ENCODE measurements at places on chromosomes 11 and 22.
A peak's percentile ranks its signal among the peaks of the same experiment; 100 is the strongest.

GRCh38 chr22:20591295-20591645 lies 83.9 kb downstream of the MED15 start:
- no peak for DNase-seq

GRCh38 chr11:93613231-93613831 lies 48.2 kb upstream of the CEP295 start:
- no peak for DNase-seq

GRCh38 chr22:17774926-17775685 lies 837 bp upstream of the BID start:
- no peak for DNase-seq

DNA sequence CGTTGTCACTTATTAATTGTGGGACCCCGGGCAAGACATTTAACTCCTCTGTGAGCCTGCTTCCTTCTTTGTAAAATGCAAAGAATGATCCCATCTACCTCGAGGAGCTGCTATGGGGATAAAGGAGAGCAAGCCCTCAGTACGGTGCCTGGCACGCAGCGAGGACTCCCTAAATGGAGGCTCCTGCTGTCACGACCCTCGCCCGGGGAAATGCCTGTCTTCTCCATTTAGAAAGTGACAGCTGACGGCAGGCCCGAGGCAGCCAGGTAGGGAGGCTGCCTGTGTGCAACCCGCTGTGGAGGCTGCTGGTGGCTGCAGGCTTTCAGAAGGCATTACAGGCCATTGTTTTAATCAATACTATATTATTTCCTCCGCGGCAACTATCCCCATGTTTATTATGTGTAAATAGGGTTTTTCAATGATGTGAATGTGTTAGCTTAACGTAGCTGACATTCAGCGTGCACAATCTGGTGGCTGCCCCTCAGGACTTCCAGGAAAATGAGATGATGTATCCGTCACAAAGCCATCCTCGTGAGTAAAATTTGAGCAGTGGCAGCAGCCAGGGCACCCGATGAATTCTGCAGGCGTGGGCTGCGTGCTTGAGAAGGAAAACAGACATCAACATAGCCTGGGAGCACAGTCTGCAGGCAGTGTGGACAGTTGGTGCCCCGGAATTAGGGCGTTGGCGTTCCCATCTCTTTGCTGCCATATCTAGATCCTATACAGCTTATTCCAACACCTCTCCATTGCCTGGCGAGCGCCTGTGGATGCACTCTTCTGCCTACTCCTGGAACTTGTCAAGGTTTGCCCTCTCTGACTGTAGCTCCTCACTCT lies 228.3 kb downstream of the ST3GAL4 start:
- DNase-seq = no peak

DNA sequence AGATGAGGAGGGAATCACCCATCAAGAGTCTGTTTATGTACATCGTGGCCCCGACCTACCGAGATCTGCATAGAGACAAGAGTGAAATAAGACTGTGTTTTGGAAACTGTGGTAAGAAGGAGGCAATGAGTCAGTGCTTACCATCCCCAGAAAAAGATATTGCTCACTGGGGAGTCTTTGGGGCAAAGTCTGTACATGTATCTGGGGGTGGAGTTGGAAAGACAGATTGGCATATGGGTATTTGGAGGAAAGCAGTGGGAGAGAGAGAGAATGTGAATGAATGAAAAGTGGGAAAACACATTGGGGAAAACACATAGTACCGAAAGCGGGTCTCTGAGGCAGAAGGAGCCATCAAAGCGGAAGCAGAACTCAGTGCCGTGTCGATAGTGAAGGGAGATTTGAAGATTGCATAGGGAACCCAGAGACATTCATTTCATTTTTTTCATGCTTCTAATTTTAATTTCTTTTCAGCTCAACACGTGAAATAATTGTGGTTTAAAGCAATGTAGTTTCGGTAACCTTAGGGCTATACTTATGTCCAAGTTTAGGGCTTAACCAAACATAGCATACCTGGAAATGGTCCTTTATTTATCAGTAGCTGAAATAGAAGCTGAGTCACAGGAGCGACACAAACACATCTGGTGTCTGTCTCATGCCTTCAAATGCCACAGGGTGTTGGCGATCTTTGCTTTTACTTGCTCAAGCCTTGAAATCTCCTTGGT lies 98.6 kb upstream of the CD44 start:
- no peak for DNase-seq

DNA sequence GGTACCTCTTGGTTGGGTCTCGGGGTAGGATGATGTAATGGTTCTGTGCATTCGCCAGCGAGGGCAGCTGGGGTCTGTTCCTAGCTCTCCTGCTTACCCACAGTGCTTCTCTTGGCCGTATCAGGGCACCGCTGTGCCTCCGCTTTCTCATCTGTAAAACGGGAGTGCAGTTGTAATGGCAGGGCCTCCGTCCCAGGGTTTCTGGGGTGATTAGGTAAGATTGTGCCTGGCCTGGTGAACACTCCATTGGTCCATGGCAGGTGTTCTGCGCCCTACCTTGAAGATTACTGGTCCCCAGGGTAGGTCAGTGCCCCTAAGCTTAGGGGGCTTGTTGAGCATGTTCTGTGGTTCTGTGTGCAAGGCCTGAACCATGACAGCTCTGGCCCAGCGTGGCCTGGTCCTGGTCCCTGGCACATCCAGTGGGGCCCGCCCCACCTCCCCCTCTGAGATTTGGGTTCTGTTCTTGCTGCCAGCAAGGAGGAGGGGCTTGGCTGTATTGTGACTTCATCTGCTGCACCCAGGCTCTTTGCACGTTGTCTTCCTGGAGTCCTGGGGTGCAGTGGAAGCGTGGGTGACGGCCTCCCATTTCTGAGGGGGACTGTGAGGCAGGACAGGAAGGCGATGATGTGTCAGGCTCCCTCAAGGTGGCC lies 4.9 kb downstream of the MYRF start:
- DNase-seq = no peak

DNA sequence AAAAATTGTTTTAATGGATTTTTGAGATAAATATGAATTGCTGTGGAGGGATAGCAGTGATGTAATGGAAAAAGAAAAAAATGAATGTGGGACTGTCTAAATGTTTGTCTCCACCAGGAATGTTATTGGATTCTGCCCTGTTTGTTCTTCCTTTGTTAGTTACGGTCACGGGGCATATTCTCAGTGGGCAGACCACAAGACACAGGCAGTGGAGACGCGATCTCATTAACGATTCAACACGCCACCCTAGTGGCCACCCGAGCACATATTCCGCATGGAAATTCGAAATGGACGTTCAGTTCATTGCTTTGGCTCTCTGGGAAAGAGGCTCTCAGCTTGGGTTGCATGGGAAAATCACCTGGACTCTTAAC lies 151.8 kb upstream of the TTC12 start:
- peak; percentile 89 for DNase-seq

GRCh38 chr11:60211206-60211605 lies 28.3 kb upstream of the MS4A6A start:
- no peak for DNase-seq

- DNase-seq = no peak
Observed at GRCh38 chr11:2437516-2437915, 6.8 kb downstream of the TRPM5 start.
